ENCODE measurements at places on chromosomes 11 and 22.

- DNase-seq = peak; percentile 1
Observed at GRCh38 chr11:23021287-23021863, 161.1 kb upstream of the CCDC179 start.

GRCh38 chr22:35892192-35892591, 136.4 kb downstream of the RBFOX2 start:
- DNase-seq = no peak

DNA sequence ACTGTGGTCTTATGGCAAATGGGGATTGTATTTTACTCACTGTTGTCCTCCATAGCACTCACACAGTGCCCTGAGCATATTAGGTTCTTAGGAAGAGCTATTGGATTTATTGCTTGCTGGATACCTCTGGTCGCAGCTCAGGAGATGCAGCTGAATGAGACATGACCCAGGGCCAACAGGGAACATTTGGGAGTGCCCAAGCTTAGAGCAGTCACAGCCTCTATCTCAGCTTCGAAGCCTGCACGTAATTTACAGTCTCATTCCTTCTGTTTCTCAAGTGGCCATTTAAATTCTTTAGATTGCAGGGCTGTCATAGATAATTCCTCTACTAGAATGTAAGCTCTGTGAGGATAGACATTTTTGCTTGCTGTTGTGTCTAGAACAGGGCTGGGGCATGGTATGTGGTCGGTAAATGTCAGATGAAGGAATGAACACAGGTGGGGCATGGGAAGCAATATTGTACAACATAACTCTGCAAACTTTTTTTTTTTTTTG, 192.8 kb downstream of the GRIK4 start:
- DNase-seq = no peak

DNA sequence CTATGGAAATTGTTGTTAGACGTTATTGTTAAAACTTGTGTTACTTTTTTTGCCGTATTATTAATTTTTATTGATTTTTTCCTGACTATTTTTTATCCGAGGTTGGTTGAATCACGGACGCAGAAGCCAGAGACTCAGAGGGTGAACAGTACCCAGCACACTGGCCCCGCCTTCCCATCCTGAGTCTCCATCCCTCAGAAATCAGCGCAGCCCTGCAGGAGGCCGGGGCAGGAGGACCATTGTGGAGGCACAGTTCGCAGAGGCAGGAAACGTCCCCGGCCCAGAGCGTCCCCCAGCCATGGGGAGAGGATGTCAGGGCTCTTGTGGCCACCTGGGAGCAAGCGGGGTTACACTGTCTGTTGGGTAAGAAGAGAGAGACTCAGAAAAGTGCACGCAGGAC, 843.0 kb downstream of the BRD1 start:
- no peak for DNase-seq

DNA sequence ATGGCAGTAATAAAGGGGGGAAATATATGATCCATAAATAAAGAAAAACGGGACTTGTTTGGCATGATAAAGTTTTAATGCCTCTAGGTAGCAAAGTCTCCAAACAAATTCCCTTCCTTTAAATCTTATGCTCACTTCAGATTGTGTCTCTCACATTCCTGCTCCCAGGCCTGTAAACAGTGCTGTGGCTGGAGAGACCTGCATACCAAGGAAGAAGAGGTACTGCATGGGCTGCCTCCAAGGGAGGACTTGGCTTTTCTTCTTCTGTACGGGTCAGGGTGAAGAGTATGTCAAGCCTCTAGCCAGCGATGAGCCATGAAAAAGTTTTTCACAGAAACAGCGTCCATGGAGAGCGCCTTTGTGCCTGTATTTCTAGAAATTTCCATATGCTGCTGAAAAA, 161.8 kb downstream of the KIRREL3 start:
- no peak for DNase-seq

DNA sequence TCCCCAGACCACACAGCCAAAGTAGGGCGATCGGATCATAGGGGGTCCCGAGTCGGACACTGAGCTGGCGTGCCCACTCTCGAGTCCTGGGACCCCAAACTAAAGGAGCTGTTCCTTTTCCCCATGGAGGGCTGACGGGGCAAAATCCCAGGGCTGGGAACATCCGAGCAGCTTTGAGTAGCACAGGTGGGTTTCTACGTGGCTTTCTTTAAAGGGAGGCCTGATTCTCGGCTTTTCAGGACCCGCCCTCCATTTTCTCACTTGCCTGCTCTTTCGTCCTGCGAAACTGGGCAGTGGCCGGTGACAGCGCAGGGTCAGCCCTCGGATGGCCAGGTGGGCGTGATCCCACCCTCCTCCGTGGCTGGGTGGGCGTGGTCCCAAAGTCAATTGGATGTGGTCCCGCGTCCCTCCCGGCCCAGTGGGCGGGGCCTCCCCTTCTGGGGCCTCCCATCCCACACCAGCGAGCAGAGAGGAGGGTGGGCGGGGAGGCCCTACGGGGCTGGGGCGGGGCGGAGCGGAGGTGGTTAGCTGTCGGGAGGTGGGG, 17.5 kb upstream of the TXNRD2 start:
- no peak for DNase-seq

DNA sequence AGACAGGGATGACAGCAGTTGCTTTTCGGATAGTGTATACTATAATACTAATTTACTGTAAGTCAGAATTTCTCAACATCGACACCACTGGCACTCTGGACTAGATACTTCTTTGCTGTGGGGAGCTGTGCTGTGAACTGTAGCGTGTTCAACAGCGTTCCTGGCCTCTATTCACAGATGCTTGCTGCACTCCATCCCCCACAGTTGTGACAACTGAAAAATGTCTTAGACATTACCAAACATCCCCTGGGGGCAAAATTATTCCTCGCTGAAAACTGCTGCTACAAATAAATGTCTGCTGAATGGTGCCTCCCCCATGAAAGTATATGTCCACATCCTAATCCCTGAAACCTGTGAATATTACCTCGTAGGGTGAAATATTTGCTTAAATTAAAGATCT, 7.5 kb upstream of the SLC15A3 start:
- no peak for DNase-seq
